ENCODE measurements at places on chromosomes 11 and 22. TPM values are rescaled to one million over a fixed set of nuclear protein-coding genes. Genes with fewer than 3 reads are reported as not detected.

Gene GGT5
- 18.3 TPM for polyA plus RNA-seq

Gene USP2
- polyA plus RNA-seq, result 10.4 TPM

DNA sequence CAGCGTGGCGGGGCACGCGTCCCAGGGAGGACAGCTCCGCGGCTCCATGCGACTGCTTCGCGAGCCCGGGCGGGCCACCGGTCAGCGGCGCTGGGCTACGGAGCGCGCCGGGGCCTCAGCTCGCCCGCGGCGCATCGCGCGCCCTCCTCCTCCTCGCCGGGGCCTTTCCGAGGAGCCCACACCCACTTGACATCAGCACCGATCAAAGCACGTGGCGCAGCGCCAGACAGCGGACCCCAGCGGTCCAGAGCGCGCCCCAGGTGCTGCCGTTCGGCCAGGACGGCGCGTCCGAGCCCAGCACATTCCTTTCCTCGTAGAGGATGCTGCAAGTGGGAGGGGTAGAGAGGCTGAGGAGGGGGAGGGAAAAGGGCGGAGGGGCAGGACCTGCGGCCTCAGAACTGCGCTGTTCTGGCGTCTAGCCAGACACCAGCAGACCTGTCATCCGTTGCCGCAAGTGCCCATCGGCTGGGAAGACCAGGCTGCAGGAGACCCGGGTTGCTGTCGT is 88.6 kb downstream of the PLEKHA7 start:
- peak; percentile 49 for DNase-seq

GRCh38 chr11:122743949-122744348 is 88.4 kb downstream of the UBASH3B start:
- no peak for DNase-seq

DNA sequence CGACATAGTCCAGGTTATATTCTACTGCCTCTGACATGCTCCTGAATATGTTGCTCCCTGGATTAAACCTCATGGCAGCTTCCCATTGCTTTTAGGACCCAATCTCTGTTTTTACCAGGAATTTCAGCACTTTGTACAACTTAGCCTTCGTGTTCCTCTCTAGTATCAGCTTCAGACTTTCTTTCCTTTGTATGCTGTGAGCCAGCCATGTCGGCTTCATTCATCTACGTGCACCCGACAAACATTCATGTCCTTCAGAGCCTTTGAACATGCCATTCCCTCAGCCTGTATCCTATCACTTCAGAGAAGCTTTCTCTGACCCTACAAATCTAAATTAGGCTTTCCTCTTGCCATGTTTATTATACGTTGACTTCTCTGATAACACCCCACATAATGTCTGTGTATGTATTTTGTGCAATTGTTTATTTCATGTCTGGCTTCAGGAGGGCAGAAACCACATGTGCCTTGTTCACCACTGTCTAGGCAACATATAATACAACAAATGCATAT is 743.4 kb downstream of the OPCML start:
- no peak for DNase-seq

GRCh38 chr22:19630614-19631013 is 83.7 kb upstream of the SEPTIN5 start:
- no peak for DNase-seq
